ENCODE measurements at places on chromosomes 6 and 20.

GRCh38 chr6:36132246-36132895 lies 2.1 kb downstream of the MAPK13 start:
- DNase-seq: no peak

- no peak for DNase-seq
Measured at GRCh38 chr6:17994019-17994418, 6.6 kb upstream of the KIF13A start.

GRCh38 chr6:2440516-2440915 lies 195.1 kb upstream of the GMDS start:
- DNase-seq: no peak

DNA sequence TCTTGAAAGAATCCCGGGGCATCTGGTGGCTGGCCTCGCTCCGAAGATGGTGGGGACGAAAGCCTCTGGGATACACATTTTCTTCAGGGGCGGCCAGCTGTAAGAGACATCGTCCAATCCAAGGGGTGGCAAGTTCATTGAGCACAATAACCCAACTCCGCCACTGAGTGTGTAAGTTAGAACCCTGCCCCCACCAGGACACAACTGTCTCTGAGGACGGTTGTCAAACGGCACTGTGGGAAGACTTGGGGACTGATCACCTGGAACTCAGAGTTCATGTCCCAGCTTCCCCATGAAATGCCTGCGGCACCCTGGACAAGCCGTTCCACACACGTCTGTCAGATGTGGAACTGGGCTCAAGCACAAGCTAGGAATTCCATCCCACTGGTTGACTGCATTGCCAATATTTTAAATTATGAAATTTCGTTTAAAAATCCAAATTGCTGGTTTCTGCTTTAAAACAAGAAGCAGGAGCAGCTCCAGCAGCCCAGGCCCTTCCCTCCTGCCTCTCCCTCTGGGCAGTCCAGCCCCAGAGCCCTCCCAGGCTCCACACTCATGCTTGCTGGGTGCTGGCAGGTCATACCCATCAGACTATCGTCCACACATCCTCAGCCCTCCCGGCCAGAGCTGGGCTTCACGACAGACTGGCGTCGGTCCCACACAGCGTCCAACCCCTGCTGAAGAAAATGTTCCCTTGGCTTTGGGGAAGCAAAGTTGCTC lies 80.9 kb upstream of the AFDN start:
- DNase-seq: no peak

GRCh38 chr6:51855310-51856082 lies 231.9 kb downstream of the PKHD1 start:
- no peak for DNase-seq

GRCh38 chr6:131251590-131252199 lies 116.4 kb downstream of the AKAP7 start:
- DNase-seq: no peak

- DNase-seq: no peak
Measured at GRCh38 chr6:136425793-136426192, 124.4 kb downstream of the MAP7 start.
